ENCODE measurements at places on chromosomes 11 and 22.
A peak's percentile ranks its signal among the peaks of the same experiment; 100 is the strongest.

GRCh38 chr22:24106385-24107381, 74.6 kb upstream of the SUSD2 start:
- no peak for DNase-seq

- no peak for DNase-seq
Measured at GRCh38 chr11:88491674-88492073, 154.1 kb upstream of the CTSC start.

DNA sequence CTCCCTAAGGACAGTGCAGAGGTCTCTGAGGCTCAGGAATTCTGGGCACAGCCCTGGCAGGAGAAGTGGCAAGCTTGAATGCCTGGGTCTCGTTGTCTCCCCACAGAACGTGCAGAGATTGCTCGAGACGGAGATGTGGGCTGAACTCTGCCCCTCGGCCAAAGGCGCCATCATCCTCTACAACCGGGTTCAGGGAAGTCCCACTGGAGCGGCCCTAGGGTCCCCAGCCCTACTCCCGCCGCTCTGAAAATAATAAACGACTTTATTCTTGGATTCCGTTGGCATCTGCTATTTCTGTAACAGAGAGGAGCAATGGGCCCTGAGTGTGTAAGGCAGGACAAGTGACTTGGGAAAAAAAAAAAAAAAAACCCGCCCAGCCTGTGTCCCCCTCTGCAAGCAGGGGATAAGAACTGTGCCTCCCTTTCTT, 591 bp upstream of the DNAJC4 start:
- DNase-seq, result no peak

DNA sequence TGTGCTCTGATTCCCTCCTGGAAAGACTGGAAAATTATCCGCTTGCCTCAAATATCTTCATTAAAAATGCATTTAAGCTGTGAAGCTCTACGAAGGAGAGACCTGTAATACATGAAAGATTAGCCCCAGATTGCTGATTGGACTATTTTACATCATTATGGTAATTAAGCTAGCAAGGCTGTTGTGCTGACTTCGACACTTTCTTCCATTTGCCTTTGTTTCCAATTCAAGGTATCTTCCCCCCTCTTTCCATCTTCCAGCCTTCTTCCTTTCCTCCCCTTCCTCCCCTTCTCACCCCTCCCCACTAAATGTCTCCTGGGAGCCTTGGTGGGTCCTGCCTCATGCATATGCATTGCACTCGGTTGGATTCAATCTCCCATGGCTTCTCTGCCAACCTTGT, 710.8 kb downstream of the OPCML start:
- DNase-seq, result no peak

DNA sequence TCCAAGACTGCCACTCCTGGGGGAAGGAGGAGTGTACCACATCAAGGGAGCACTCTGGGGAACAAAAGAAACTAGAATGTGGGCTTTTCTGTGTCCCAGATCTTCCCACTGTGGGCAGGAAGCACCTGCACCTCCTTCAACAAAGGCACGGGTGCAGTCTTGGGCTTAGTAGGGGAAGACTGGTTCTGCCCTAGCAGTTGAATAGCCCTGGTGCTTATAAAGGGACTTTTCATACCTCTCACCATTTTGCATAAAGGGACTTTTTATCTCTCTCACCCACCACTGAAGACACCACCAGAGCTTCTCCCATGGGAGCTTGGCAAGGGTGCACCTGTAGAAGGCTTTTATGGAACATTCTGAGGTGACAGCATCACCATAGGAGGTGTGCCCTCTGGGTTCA, 65.8 kb upstream of the MS4A8 start:
- no peak for DNase-seq

DNA sequence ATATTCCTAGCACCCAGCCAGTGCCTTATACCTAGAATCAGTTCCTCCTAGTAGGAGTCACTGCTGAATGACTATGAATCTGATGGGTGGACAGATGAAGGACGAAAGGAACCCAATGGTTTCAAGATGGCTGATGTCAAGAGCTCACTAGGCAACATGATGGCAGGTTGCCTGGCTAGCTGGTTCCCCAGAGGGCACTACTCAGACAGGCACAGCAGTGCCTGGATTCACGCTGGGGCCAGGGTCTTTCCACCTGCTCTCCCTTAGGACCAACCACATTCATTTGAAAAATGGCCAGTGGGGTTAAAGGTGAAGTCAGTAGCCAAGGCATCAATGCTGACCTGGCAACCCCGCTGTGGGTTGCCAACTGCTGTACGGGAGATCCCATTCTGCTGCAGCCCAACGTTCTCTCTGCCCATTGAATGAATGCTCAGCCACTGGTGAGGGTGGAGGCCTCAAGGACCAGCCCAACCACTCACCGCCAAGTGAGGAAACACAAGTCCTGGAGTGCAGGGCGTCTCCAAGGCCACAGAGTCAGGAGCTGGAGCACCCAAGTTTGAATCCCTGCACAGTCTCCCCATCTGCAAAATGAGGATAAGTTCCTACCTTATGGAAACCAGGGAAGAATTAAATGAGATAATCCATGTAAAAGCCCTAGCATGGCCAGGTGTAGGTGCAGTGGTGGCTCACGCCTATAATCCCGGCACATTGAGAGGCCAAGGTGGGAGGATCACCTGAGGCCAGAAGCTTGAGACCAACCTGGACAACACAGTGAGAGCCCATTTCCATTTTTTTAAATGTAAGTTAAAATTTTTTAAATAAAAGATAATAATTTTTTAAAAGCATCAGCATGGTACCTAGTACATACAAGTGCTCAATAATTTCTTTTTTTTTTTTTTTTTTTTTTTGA, 12.4 kb downstream of the MYH9 start:
- no peak for DNase-seq

DNA sequence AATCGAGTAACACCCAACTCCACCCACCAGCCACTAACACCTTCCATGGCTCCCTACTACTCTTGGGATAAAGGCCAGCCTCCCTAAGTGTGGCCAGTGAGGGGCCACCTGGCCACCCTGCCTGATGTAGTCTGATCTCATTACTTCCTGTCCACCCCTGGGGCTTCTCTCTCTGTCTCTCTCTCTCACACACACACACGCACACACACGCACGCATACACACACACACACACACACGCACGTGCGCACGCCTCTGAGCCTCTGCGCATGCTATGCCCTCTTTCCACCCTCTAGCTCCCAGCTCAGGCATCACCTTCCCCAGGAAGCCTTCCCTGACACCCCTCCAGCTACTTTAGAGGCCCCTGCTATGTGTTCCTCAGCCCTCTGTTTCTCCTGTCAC, 3.9 kb downstream of the MFNG start:
- no peak for DNase-seq

- peak; percentile 5 for DNase-seq
Measured at GRCh38 chr22:45608763-45609180, 62.9 kb upstream of the ATXN10 start.

DNA sequence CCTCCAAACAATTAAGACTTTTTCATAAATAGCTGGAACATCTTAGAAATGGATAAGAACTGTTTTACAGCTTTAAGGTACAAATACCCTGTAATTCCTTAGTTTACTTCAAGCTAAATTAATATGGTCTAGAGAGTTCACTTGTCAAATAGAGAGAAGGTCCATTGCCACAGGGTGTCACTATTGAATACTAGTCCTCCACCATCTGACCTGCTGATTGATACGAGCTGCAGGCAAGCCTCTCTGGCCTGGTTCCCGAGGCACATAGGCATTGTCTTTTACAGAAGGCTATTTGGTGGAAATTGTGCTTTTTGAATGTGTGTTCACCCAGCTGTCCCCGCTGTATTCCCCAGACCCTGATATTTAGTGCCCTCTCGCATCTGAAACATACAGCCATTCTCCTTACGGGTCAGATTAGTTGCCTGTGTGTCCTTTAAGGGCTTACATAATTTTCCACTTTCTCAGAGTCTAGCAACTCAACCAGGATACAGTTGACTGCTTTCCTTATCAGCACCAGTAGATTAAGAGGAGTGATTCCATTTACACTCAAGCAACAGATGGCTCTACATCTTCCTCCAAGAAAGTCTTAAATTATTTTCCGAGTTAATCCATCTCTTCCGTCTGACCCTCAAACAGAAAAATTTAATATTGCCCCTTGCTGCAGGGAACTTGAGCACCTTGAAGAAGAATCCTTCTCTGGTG, 788.8 kb upstream of the FAT3 start:
- DNase-seq, result no peak

DNA sequence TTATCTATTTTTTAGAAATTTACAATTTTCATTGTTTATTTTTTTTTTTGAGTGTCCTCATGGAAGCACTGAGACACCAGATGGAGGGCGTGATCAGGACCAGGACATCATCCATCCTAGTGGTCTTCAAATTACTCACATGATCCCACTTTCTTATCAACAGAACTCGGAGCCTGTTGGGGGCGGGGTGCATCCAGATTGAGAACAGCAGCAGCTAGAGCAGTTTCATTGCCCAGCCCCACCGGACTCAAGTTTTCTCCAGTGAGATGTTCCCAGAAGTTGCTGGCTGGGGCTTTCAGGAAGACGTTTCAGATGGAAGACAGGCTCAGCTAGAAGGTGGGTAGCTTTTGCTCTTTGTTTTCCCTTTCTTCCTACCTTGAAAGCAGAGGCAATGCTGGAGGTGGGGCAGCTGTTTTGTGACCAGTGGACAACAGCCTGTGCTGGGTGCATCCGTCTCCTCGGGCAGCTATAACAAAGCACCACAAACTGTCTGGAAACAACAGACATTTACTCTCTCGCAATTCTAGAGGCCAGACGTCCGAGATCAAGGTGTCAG, 562.1 kb downstream of the TBC1D22A start:
- DNase-seq, result no peak

DNA sequence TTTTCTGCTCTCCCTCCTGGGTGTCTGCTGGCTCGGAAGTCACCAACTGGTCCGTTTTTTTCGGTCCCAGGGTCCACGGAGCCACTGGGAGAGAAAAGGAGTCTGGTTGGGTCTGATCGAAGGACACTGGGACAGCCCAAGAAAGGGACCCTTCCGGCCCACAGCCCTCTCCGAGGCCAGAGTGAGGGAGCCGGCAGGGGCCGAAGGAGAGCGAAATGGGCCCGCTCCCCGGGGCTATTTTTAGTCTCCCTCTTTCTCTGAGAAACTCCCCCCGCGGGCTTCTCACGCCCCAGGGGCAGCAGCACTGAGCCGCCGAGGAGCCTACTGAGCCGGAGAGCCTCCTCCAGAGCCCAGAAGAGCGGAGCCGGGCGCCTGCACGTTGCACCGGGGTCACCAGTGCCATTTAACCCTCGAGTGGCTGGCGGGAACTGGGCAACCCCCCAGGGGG, 1.9 kb downstream of the ESAM start:
- DNase-seq, result no peak

DNA sequence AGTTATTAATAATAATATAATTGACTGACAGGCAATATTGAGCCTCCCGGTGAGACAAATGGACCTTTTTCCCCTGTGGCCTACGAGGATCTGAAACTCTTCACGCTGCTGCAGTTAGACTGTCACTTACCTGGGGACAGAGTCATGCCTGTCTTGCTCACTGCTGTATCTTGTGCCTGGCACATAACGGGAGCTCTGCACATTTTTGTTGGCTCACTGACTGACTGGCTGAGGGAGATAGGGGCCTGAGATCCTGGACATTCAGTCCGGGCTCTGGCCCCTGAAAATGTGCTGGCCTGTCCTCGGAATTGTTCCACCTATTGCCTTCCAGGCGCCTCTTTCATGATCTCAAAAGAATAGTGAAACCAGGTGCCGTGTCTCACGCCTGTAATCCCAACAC, 743 bp upstream of the CD3D start:
- no peak for DNase-seq

GRCh38 chr11:66976028-66976467, 944 bp downstream of the C11orf86 start:
- DNase-seq, result peak; percentile 24

GRCh38 chr11:120332822-120333716, 3.1 kb upstream of the ARHGEF12 start:
- DNase-seq, result no peak

- no peak for DNase-seq
Measured at GRCh38 chr22:19568337-19569275, 44.4 kb upstream of the CLDN5 start.

GRCh38 chr11:125163431-125164063, 1.0 kb upstream of the PKNOX2 start:
- DNase-seq, result no peak

DNA sequence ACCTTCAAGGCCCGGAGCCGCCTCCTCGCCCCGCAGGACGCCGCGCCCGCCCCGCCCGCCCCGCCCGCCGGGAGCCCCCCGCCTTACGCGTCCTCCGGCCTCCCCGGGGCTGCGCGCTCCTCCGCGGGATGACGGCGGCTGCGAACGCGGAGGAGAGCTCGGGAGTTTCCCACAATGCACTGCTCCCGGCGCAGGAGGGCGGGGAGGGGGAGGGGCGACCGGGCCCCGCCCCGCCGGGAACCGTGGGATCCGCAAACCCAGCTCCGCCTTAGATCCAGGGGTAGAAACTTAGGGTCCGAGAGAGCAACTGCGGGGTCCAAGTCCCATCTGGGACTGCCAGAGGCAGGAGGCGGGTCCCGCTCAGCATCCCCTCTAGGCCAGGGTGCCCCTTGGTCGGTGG, at the start of gene CEND1:
Gene CEND1, minus strand, starts transcription at position 148 of the 400 bp plus-strand sequence. CDS start 1,514 bp downstream, outside the sequence.
- DNase-seq, result peak; percentile 51

GRCh38 chr22:50058061-50058905, at the start of gene TTLL8:
TTLL8 (minus strand) TSS chr22:50058298.
- no peak for DNase-seq

- no peak for DNase-seq
Measured at GRCh38 chr11:13339195-13340153, 61.9 kb downstream of the BMAL1 start.

Data from stimulated activated CD4-positive, alpha-beta T cell treated with anti-CD3 and anti-CD28 coated beads, Interleukin-12 subunit alpha, Interleukin-12 subunit beta, amount 100 ng/mL, for 48 hours (primary cell).